ENCODE measurements at places on chromosomes 6 and 20.

- DNase-seq = no peak
These were observed 97.1 kb upstream of the NXT1 start for GRCh38 chr20:23253524-23253923.

- DNase-seq = no peak
These were observed 114.8 kb downstream of the DHX35 start for GRCh38 chr20:39076958-39077357.

- DNase-seq = no peak
These were observed 41.0 kb upstream of the GCNT2 start for GRCh38 chr6:10479939-10480700.

GRCh38 chr6:120478650-120479049 lies 855.6 kb downstream of the TBC1D32 start:
- DNase-seq = no peak

GRCh38 chr6:35294308-35294945 lies 3.2 kb upstream of the DEF6 start:
- DNase-seq = peak; percentile 69

DNA sequence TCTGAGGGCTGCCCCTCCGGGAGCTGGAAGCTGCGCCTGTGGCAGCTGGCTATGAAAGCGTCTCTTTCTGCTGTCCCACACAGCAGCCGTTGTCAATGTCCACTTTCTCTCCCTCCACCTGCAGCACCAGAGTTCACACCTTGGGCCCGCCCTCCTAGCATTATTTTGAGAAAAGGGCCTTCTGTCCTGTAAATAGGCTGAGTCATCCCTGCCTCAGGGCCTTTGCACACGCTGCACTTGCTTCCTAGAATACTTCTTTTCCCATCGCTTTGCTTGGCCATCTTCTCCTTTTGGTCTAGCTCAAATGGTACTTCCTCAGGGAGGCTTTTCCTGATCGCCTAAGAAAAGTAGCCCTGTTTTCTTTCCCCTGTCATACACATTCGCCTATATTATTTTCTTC lies 69.3 kb upstream of the ZNFX1 start:
- no peak for DNase-seq

DNA sequence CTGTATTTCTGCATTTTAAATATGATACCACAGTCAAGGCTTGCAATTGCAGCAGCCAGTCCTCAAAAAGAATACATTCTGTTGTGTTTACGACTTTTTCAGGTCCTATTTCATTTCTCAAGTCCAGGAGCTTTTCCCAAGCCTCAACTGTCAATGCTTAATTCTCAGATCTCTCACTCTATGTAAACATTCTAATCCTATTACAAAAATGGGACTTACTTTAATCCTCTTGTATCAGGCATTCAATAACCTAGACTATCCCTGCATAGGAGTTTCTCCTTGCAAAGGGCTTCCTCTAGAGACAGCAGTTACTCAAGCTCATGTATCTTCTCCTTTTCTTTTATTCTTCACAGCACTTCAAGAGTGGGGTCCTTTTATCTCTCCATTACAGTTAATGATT lies 1293.0 kb downstream of the GRIK2 start:
- DNase-seq = no peak

GRCh38 chr6:132798869-132799538 lies 567 bp upstream of the SLC18B1 start:
- DNase-seq = peak; percentile 79

- no peak for DNase-seq
These were observed 35.8 kb downstream of the NEDD9 start for GRCh38 chr6:11196511-11197174.

DNA sequence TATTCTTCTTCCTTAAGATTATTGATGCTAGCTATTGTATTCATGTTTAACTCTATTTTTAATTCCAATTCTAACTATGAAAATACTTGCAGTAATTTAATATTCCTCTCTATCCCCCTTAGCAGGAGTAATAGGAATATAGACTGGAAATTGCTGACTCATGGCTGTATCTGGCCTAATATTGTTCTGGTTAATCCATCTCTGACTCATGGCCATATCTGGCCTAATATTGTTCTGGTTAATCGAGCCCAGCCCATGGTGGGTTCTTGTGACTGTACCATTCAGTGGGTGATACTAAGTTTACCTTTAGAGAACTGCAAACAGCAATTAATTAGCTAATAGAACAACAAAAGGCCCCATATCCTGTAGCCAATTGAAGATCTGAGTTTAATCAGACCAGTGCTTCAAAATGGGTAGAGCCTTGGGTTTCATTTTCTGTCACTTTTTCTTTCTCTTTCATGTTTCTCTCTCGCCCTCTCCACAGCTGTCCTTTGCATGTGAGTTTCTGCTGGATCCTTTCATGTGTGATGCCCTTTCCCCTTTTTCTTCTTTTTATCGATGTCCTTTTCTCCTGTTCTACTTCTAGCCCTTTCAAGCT lies 50.6 kb downstream of the SLC22A3 start:
- peak; percentile 2 for DNase-seq

DNA sequence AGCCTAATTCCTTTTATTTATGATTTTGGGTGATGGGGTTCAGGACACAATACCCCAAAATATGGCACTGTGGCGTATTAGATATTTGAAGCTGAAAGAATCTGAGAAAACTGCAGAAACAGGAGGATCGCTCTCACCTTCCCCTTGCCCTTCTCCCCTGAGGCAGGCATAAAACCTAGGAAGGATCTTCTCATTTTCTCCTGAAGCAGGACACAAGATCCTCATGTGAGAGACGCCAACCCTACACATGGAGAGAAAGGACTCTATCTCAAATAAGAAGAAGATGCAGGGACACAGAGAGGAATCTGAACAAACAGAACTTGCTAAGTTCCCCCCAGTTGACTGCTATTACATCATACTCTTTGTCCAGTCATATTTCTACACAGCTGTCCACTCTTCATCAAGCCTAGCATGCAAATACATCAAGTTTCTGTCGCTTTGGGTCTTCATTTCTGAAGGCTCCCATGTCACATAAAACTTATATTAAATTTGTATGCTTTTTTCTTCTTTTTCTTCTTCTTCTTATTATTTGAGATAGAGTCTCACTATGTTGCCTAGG lies 109.0 kb downstream of the DTNBP1 start:
- DNase-seq = no peak

Measured in CD4-positive, alpha-beta T cell treated with Interleukin-21 for 1 hour (primary cell).